GM12864 (cell line): ENCODE measurements at places on chromosomes 13 and 19.

DNA sequence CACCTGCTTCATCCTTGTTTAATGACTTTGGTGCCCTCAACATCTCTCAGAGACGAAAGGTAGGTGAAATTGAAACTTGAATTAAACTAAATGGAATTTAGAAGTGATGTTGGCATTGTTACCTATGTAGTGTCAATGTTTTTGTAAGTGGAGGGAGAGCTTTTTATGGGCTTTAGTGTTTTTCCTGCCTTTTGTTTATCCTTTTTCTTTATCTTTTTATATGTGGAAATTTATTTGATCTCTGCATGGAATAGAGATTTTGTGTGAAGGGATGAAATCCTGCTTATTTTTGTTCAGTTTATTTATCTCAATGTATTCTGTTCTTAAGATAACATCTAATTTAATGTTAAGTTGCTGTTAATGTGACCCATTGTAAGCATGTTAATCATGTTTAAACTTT, 39.5 kb downstream of the PAN3 start:
- no peak for DNase-seq

DNA sequence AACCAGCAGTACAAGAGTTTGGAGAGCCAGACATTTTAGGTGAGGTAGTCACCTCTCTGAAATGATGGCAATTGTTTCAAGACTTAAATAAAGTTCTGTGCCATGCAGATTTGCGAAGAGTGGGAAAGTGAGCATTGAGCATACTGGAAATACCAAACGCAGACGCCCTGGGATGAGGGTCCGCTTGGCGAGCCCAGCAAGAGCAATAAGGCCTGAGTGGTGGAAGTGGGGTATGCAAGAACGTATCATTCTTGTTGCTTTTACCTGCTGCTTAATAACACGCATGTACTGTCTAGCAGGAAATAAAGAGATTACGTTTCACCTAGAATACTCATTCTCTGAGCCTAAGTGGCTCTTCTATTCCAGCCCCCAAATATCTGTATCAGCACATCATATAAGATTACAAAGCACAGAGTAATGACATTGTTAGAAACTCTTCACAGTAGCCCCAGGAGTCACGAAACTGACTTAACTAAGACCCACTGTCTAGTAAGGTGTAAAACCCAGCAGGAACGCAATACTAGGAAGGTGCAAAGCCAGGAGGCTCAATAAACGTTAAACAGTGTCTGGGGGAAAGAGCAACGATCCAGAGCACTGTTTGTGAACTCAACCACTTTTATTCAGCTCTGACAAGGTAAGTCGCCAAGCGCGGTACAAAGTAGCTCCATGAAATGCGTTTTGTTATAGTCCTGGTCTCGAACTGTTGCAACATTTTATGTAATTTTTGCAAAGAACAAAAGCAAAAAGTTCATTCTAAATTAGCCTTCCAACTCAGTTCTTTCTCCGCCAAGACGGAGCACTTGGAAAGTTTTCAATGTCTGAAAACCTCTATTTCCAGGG, 1.2 kb downstream of the RCBTB2 start:
- no peak for DNase-seq

GRCh38 chr19:35123573-35123972, 8.0 kb downstream of the FXYD3 start:
- DNase-seq: no peak

- no peak for DNase-seq
Observed at GRCh38 chr13:94112731-94113130, 366.8 kb downstream of the DCT start.

- DNase-seq: no peak
Observed at GRCh38 chr13:113849981-113850721, 13.7 kb downstream of the GAS6 start.

- DNase-seq: no peak
Observed at GRCh38 chr13:32277839-32278238, 37.3 kb downstream of the ZAR1L start.

DNA sequence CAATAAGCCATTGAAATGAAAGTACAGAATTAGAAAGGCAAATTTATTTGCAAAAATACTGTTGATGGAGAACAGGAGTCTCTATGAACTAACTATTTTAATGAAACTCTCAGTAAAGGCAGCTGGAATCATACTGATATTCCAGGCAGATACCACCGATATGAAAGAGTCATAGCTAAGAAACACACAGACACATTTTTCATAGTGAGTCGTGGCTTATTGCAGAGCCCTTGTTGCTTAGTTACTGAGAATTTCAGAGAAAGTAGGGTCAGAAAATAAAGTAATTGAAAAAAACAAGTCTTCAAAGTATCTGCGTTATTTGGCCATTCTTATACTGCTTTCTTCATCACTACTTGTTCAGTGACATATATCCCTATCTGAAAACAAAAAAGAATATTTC, 1890.9 kb downstream of the PCDH9 start:
- no peak for DNase-seq

GRCh38 chr13:31044364-31045285, 112.2 kb downstream of the TEX26 start:
- peak; percentile 48 for DNase-seq

DNA sequence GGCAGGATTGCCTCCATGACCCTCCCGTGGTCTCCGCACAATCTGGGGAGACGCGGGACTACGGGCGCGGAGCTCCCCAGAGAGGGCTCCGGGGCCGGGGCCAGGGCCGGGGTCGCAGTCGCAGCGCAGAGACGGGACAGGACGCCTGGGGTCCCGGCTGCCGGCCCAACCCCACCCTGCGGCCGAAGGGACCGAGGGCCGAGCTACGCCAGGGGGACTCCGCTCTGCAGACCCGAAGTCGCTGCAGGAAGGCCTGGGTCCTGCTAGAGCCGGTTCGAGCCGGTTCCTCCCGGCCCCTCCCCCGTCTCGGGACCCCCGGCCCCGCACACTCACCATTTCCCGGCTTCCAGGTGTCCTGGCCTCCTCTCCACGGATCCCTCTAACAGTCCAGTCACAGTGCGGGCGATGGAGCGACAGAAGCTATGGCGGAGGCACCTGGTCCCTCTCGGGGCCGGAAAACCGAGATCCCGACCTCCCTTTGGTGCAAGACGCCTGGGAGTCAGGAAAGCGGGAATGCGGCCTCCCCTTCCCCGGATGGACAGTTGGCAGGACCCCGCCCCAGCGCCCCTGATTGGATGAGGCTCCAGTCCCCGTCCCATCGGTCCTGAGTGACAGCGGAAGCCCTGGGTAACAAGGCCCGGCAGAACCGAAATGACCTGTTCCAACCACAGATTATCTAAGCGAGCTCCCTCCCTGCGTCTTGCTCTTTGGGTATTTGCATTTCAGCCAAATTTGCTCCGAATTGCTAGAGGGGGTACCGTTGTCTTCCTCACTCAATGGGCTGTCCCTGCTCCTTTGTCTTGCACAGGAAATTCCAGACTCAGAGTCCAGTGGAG, at the start of gene ZNF625:
TSS of gene ZNF625 (minus strand) at position 512 of the 836 bp plus-strand sequence. CDS start at position 336, 176 bp downstream.
- DNase-seq: peak; percentile 70

DNA sequence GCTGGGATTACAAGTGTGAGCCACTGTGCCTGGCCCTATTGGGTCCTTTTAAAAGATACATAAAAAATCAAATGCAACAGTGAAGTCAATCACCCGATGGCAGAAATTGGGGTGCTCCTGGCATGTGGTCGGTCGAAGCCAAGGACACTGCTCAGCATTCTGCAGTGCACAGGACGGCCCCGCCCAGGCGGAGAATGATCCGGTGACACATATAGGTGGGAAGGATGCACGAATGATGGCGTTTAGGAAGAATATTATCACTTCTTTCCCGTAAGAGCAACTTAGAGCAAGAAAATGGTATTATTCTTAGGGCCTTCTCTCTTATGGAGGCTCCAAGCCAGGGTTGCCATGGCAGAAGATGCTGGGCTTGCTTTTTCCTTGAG, 3.2 kb upstream of the GP6 start:
- no peak for DNase-seq

GRCh38 chr13:55440465-55441085, 1700.1 kb upstream of the PRR20A start:
- DNase-seq: no peak

- DNase-seq: no peak
Observed at GRCh38 chr13:20391597-20392452, 133.8 kb downstream of the CRYL1 start.

GRCh38 chr13:26758496-26759157, 2.0 kb downstream of the GPR12 start:
- no peak for DNase-seq

DNA sequence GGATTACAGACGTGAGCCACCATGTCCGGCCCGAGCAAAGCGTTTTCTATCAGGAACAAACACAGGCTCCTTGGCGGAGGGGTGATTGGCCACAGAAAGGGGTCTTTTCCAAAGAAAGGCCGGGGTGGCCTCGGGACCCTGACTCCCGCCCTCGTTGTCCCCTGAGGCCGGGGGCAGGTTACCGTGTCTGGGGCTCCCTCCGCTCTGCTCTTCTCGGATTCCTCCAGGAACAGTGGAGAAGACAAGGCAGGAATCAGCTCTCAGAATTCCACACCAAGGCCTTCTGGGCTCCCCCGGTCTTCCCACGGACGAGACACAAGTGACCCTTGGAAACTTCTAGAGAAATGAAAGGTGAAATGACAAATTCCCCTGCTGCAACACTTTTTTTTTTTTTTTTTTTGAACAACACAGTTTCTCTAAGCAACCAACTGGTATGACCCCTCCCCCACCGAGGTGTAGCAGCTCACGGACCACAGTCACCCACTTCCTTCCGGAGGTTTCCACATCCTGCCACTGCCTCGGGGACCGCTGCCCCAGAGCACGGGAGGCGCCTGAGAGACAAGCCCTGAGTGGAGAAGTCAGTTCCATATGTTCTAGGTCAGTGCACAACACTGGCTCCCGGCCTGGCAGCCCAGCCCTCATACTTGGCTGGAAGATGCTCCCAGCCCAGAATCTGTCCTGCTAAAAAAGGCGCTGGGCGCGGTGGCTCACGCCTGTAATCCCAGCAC, 11.0 kb downstream of the MOB3A start:
- DNase-seq: peak; percentile 97

- no peak for DNase-seq
Observed at GRCh38 chr19:2977746-2978138, 378 bp downstream of the TLE6 start.

- peak; percentile 33 for DNase-seq
Observed at GRCh38 chr19:13920940-13921747, 15.1 kb downstream of the CC2D1A start.

- DNase-seq: peak; percentile 36
Observed at GRCh38 chr13:39612023-39612637, 9.1 kb upstream of the LHFPL6 start.

GRCh38 chr19:41698746-41699230, 9.6 kb upstream of the CEACAM5 start:
- DNase-seq: no peak

DNA sequence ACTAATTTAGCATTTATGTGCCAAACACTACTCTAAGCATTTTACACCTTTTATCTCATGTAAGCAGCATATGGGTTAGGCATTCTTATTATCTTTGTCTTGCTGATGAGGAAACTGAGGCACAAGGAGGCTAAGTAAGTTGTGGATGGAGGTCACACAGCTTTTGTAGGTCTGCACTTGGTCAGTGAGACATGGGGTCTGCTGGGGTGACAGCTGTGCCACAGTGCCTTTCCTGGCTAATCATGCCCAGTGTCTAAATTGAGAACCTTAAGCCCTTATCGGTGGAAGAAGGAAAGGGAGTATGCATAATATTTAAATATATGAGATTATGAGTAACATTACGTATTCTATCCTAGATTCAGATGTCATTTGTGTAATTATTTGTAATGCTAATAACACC, 226.2 kb downstream of the GGACT start:
- no peak for DNase-seq

DNA sequence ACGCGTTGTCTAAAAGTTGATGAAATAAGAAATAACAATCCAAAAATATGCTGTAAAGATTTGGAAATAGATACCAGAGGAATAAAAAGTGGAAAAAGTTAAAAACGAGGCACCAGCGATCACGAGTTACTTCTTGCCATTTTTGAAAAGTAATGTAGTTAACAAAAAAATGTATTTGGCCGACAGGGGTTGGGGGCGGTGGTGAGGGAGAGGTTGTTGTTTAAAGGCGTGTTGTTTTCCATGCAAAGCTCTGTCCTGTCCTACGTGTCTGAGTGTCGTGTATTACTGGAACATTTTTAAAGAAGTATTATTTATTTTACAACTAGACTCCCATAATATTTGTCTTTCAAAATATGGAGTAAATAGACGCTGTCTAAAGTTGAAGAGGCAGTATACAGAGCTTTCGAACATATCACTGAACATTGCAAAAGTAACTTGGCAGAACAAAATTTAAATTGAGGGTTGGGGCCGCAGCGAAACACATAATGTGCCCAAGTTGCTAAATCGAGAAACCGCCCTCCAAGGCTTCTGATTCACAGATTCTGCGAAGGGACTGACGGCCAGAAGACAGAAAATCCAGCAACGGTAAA, 823 bp downstream of the FBXO17 start:
- no peak for DNase-seq

- DNase-seq: no peak
Observed at GRCh38 chr19:7877249-7877836, 3.2 kb upstream of the PRR36 start.

DNA sequence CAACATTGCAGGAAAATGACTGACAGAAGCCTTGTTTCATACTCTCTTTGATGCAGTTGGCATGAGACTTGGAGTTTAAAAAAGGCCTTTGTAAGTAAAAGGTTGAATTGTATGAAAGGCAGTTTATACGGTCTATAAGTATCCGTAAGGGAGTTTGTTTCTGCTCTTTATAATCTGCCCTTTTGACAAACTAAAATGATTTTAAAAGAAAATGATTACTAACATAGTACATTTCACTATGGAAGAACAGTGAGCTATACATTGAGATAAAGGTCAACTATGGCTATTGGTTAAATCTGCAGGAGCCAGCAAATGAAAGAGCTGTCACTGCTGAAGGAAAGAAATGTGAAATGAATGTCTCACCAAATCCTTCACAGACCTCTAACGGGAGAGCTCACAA, 296.1 kb upstream of the SLITRK6 start:
- no peak for DNase-seq

DNA sequence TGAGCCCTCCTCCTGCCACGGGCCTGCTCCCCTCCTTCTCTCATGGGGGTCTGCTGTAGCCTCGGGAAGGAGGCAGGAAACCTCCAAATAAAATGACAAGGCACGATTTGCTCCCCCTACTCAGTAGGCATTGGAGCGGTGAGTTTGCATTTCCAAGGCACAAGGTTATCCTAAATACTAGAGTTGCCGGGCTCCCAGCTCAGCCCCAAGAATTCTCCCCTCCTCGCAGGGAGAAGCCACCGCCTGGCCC, 1.5 kb downstream of the CEBPA start:
- no peak for DNase-seq

DNA sequence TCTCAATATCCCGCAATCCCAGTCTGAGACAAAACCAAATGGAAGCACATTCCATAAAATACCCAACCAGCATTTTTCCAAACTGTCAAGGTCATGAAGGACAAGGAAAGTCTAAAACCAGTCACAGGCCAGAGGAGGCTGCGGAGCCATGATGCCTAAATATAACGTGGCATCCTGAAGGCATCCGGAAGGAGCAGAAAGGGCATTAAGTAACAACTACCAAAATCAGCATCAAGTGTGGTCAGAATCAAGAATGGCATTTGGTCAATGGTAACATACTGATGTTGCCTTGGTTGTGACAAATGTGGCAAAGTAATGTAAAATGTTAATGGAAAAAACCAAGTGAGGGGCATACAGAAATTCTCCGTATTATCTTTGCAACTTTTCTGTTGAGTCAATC, 3.5 kb upstream of the ATF5 start:
- DNase-seq: no peak

- peak; percentile 35 for DNase-seq
Observed at GRCh38 chr13:22883262-22883840, 297.4 kb upstream of the SGCG start.

GRCh38 chr13:40236566-40237168, 429.8 kb downstream of the FOXO1 start:
- no peak for DNase-seq
